Activated naive CD8-positive, alpha-beta T cell treated with anti-CD3 and anti-CD28 coated beads, Interleukin-2, amount 10 ng/mL, durations not matched to agents 7 days and 5 days (primary cell): ENCODE measurements at places on chromosomes 3 and 15. TPM values are rescaled to one million over a fixed set of nuclear protein-coding genes. Genes with fewer than 3 reads are reported as not detected.

Gene GOLGA6L26
- not detected for total RNA-seq

DNA sequence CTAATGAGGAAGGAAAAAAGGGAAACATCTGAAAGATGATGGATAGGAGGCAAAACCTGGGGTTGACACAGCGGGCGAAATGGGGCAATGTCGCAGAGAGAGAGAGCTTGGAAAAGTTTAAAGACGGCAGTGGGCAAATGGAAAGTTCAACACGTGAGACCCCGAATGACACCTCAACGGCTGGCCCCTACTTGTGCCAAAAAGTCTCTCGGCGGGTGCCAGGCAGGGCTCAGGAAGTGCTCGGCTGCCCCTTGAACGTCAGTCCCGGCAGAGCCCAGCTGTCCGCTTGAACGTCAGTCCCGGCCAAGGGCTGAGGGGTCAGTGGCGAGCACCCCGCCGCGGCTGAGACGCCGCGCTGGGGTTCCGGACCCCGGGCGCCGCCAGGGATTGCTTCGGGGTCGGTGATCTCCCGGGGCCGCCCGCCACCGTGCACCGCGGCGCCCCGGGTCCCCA is 658 bp downstream of the EOGT start:
- DNase-seq, result no peak

DNA sequence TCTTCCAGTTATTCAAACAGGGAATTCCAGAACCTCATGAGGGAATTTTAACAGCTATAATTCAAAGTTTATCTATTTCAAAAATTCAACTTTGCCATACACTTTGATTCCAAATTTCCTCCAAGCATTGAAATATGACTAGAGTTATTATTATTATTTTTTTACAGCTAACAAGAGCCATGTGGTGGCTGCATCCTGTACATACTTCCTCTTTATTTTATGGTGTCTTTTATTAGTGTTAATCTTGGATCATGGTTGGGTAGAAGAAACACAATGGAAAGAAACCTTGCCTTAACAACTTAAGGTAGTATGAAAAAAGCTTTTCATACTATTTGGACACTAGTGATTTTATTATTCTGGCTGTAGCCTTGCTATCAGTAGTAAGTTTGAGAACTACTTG is 52.7 kb downstream of the TFG start:
- DNase-seq, result no peak

Gene ATP13A5
- not detected for total RNA-seq

DNA sequence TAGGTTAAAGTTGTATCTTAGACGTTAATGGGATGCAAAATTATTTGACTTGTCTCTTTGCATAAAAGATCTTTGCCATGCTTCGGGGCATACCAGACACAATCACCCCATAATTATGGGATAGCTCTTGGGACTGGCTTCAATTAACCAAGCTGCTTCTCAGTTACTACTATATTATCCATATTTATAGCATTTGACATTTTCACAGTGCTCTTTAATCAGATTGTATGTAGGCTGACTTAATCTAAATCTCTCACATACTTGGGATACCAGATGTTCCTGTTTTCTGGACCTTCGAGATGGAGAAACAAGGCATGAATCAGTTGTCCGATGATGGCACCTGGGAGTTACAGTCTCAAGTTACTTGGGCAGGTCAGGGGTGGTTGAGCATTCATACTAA is 27.2 kb upstream of the ABHD17C start:
- no peak for DNase-seq

DNA sequence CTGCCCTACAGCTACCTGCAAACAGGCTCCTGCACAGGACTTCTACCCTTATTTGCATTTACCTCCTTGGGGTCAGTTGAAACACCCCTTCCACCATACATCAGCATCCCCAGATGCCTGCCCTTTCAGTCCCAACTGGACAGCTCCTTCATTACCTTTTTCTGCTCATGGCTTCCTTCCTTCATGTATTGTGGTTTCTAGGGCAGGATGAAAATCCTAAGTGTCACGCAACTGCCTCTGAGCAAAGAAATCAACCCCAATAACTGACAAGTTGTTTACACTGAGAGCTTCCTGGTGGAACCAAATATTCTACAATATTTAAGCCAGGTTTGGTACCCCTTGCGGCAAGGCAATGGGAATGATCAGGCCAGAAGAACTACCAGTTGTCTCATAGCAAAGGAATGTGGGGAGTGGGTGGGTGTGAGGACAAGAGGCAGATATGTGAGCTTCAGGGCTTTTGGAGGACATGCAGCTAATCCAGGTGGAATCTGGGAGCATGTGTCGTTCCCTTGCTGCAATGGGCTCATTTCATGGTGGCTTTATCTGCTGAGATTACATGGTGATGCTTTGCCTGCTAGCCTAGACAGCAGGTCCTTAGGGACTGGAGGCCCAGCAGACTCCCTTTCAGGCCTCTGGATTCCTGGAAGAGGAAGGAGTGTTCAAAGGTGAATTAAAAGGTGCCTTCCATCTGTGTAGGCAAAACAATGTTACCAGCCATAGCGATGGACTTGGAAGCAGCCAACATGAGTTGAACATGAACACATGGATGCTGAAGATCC is 34.9 kb downstream of the PPCDC start:
- DNase-seq, result peak; percentile 10

Gene ATP8B4
- 25.0 TPM for total RNA-seq
